ENCODE measurements at places on chromosomes 1 and 21. TPM values are rescaled to one million over a fixed set of nuclear protein-coding genes. Genes with fewer than 3 reads are reported as not detected.

- DNase-seq: peak; percentile 46
These were observed 224.9 kb upstream of the FGGY start for GRCh38 chr1:59071876-59072582.

DNA sequence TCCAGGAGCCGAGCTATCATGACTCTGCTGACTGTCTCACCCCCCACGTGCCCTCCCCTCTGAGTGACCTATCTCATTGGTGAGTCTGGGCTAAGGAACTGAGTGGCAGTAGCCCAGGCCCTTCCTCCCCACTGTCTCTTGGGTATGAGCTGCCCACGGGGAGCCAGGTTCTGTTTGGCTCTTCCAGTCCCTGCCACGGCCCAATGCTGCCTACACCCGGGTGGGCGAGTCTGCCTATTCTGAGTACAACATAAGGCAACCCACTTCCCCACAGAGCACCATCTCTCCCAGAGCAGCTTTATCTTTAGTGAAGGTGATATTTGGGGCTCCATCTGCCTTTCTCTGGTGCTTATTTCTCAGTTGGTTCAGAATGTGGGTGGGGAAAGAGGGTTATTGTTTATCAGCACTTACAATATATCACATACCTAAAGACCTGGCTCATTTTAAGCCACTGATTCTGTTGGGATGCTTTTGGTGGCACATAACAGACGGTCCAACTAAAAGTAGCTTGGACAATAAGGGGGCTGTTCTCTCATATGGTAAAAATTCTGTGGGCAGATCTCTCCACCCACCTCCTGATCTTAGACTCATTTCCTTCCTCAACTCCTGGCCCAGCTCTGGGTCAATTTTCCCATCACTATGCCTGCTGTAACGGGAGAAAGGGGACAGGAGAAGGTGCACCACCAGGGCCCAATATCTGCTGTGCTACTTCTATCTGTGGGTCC, 27.7 kb upstream of the VWA5B1 start:
- DNase-seq: no peak

GRCh38 chr1:1115136-1115785, 628 bp downstream of the C1orf159 start:
- DNase-seq: peak; percentile 33

DNA sequence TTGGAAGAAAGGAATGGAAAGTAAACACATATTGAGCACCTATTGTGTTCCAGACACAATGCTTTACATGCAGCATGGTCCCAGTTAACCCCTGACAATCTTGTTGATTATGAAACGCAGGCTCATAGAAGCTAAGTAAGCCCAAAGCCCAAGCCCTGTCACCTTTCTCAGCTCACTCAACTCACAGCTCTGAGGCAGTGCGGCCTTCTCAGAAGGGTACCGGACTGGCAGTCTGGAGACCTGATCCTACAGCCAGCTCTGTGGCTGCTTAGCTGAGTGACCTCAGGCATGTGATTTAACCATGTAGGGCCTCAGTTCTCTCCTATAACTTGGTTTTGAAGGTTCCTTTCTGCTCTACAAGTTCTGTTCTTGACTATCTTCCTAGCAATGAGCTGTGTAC, 464 bp upstream of the RNASEL start:
- DNase-seq: no peak

GRCh38 chr1:103327054-103327719, 198.3 kb upstream of the RNPC3 start:
- DNase-seq: no peak

DNA sequence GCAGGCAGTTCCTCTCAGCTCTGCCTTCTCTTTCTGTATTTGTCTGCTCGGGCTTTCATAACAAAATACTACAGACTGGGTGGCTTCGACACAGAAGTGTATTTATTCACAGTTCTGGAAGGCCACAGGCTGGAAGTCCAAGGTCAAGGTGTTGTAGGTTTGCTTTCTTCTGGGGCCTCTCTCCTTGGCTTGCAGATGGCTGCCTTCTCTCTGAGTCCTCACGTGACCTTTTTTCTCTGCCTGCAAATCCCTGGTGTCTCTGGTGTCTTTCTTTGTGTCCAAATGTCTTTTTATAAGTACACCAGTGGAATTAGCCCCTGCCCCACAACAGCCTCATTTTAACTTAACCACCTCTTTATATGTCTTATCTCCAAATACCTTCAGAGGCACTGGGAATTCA, 250.0 kb downstream of the TM2D1 start:
- DNase-seq: no peak

DNA sequence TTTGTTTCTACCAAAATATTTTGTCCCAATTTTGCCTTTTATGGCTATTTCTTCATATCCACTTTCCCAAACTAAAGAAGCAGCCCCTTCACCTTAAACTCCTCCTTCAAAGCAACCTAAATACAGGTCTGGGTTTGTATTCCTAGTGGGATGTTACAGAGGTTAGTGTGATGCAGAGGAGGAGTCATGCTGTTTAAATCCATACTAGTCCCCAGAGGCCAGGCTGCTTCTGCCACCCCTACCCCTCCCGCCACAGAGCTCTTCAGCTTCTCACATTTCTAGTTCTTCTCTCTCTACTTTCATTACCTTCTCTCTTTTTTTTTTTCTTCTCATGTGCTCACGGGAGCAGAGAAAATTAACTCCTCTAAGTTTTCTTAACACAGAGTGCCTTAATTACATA, 29.3 kb downstream of the SELL start:
- DNase-seq: peak; percentile 49

The LCE1A gene
- not detected for total RNA-seq

The OR2L13 gene
- total RNA-seq: not detected

The CHI3L1 gene
- total RNA-seq: not detected

The LRRC7 gene
- total RNA-seq: not detected
